Activated CD4-positive, alpha-beta T cell treated with anti-CD3 and anti-CD28 coated beads, Interleukin-2, amount 50 U/mL, for 4 hours (primary cell): ENCODE measurements at places on chromosomes 7 and 10.

DNA sequence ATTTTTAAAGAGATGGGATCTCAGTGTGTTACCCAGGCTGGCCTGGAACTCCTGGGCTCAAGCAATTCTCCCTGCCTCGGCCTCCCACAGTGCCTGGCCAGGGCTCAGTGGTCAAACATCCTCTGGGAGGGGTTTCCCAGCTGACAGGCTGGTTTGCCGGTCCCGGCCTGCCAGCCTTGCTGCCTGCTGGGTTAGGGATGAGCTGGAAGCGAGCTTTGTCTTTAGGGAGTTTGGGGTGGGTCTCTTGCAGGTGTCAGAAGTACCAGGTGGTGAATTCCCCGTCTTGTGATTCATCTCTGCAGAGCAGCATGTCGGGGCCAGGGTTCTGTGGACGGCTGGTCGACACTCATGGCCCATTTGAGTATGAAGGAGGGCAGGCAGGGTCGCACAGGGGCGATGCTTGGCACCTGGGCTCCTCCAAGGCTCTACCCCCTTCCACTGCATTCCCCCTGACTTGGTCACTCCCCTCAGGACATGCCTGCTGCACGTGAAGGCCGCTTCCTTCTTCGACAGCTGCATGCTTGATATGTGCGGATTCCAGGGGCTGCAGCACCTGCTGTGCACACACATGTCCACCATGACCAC lies 30.3 kb downstream of the ZAN start:
- DNase-seq = no peak

DNA sequence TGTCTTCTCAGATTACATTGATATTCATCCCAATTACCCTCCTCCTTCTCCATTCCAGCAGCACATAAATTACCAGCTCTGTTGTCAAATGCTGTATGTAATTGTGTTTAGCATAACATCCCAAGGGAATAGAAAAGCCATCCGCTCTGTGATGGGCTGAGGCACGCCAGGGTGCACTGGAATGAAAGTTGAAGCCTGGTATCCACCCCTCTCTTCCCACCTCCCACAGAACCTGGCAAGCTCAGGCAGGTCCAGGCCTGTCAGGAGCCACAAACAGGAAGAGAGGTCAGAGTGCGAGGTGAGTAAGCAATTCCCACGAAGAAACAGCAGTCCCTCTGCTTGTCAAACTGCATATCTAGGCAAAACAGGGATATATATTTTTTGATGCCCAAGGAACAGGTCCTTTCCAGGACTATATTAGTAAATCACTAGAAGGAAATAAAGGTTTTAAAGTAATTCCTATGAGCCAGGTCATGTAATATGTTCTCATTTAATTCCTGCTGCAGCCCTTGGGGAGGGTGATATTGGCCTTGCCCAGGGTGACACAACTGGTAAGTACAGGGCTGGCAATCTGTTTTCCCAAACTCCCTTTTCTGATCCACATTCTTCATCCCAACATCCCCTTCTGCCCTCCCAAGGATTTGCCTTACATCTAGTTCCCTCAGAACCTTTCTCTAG lies 155.6 kb upstream of the GHITM start:
- no peak for DNase-seq

DNA sequence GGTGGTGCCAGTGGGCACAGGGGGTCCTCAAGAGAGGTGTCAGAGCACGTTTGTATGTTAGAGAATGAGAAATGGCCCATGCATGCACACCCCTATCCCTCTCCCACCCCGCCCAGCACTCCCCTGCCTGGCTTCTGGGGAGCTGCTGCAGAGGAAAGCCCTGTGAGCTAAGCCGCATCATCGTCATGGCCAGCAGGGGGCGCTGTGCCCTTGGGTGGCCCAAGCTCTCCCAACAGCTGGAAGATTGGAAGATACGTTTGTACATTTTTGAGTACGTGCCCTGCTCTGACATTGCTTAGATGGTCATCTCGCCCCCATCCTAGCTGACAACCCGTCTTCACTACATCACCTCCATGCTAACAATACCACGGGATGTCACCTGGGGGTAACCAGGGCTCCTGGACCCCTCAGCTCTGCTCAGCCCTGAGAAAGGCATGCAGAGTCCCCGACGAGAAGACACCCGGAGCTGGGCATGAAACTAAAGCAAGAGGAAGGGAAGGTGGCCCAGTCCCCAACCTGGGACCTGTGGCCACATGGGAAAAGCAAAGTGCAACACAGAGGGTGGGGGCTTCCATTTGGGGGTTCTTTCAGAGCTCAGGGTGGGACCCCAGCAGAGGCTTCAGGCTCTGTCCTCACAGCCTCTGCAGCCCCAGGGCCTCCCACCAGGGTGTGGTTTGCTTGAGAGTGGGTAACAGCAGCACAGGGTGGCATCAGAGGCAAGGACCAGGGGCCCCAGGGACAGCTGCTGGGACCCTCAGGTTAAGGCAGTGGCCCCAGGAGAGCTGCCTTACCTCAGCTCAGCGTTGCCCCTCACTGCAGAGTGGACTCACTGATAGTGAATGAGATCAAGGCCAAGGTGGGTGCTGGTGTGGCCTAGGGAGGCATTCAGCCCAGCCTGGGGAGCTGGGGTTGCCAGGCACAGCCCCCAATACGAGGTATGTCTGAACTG lies 136.6 kb downstream of the PTPN20 start:
- peak; percentile 76 for DNase-seq

GRCh38 chr7:1301054-1301881 lies 68.6 kb downstream of the UNCX start:
- DNase-seq = no peak

- DNase-seq = no peak
Measured at GRCh38 chr7:140841166-140841715, 83.5 kb downstream of the BRAF start.

- DNase-seq = no peak
Measured at GRCh38 chr10:110421512-110422138, 76.1 kb upstream of the DUSP5 start.

GRCh38 chr10:126480648-126481047 lies 92.4 kb upstream of the ADAM12 start:
- no peak for DNase-seq

- no peak for DNase-seq
Measured at GRCh38 chr10:116815641-116816415, 33.5 kb upstream of the ENO4 start.

GRCh38 chr10:118870467-118871243 lies 115.9 kb upstream of the CACUL1 start:
- DNase-seq = no peak

- DNase-seq = no peak
Measured at GRCh38 chr10:101053516-101053915, 8.3 kb upstream of the KAZALD1 start.

- no peak for DNase-seq
Measured at GRCh38 chr7:54841772-54842697, 83.0 kb upstream of the SEC61G start.

DNA sequence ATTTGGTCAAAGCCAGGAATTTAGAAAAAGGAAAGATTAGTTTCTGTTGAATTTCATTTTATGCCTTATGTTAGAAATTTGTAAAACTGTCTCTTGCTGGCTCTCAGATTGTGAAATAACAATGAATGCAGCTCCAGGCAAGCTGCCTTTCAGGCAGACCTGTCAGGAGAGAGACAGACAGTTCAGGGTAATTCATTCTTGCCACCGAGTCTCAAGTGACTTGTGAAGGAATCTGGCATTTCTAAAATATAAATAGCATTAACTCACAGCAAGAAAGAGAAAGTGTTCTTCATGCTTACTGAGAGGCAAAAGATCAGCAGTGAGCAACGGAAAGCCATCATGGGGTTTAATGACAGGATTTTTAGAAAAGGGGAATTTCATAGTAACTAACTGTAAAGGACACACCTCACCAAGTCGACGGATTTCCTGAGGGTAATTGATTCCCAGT lies 442.3 kb upstream of the AKR1E2 start:
- no peak for DNase-seq

DNA sequence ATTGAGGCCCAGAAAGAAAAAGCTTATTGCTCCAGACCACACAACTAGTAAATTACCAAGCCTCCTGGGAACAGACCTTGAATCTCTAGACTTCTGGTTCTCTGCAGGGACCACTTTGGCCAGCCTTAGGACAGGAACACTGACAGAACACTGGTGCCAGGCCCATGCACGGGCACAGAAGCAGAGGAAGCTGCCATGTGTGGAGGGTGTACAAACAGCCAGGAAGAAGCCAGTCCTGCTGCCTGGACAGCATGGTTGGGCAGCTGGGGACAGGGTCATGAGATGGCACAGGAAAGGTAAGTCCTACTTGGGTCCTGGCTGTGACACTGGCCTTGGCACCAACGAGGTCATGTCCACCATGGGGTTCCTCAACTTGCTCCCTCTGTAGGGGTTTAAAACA lies 19.2 kb downstream of the MMRN2 start:
- DNase-seq = no peak

- DNase-seq = no peak
Measured at GRCh38 chr7:54839575-54840213, 80.7 kb upstream of the SEC61G start.

DNA sequence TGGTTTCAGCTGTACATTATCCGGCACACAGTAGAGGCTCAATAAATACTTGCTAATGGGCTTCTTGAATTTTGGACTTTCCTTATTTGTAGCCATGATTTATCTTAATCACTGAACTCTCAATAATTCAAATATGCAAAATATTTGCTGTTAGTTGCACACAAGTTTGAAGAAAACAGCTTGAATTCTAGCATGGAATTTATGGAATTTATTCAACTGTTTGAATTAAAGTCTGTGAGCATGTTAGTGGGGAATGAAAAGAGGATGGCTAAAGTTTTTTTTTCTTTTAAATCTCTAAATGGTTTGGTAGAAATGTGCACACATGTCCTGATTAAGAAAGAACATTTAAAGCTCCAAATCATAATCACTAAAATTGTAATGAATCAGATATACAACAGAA lies 42.5 kb downstream of the SIRT1 start:
- DNase-seq = no peak

GRCh38 chr10:51377932-51378599 lies 303.8 kb downstream of the PRKG1 start:
- DNase-seq = no peak

DNA sequence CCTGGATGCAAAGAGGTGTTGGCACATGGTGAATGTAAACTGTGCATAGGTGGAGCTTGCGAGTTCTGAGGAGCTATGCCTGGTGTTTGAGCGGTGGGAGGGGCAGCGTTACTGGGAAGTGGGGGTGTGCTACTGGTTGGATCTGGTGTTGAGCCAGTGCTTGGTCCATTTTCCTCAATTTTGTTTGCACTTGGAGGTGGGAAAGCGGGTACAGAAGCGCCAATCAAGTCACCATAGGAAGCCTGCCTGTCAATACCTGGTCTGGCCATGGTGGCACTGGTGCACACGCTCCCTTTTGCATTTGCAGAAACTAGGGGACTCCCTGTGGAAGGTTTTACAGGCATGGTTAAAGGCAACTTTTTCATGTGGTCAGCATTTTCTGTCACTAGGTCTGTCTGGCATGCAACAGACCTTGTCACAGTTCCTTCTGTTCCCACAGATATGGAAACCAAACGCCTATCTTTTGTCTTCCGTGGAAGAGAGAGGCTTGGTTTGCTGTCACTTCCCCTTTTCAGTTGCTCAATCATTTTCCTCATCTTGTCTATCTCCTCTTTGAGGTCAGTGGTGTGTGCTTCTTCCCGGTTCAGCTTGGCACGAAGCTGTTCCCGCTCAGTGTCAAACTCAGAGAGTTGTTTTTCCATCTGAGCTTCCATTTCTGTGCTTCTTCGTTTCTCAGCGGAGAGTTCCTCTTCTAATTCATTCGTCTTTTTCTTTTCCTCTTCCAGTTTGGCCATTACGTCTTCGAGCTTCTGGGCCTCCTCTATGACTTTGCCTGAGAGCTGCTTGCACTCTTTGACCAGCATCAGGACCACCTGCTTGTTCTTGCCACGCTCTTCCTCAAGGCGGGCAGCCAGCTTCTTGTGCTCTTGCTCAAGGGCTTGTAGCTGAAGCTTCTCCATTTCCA lies 81.1 kb downstream of the CTTNBP2 start:
- DNase-seq = no peak

DNA sequence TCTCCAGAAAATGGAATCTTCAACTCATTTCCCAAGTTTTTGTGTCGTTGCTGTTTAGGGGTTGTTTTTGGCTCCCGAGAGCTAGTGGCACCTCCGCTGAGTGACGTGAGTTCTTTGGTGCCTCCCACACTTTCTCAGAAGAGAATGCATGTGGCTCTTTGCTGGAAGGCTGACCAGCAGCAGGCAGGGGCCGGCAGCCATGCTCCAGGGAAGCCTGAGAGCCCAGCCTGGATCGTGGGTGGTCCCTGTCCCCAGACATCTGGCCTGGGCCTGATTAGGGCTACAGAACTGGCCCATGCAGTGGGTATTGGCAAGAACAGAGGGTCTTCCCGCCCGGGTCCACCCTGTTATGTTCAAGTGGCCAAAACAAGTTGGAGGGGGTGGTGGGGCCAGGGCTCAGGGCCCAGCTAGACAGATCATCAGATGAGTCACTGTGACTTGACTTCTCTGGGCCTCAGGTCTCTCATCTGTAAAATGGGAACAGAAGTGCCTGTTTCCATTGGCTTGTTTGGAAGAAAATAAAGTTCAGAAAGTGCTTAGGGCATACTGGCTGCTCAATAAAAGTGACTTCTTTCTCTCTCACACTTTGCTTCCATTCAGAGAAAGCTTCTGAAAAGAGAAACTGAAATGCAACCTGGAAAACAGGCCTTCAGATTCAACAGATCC lies 83.1 kb downstream of the STRA8 start:
- DNase-seq = no peak

DNA sequence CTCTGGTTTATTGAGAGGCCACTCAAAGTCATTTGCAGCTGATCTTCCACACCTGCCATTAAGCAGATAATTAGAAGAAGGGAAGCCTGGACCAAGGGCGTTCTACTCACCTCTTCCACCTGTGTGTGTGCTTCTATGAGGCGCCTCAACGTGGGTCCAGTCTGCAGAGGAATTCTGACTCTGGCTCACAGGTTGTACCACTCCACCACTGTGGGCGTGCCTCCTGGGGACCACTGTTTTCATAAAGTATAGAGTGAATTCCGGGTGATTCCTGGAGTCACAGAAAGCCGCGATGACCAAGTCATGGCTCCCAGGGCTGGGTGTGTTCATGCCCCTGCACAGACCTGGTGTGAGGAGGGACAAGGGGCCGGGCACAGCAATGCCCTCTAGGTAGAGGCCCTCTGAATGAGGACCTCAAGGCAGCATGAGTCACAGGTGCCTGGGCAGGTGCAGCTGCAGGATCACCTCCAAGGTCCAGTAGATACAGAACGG lies 408.3 kb upstream of the MGMT start:
- no peak for DNase-seq

DNA sequence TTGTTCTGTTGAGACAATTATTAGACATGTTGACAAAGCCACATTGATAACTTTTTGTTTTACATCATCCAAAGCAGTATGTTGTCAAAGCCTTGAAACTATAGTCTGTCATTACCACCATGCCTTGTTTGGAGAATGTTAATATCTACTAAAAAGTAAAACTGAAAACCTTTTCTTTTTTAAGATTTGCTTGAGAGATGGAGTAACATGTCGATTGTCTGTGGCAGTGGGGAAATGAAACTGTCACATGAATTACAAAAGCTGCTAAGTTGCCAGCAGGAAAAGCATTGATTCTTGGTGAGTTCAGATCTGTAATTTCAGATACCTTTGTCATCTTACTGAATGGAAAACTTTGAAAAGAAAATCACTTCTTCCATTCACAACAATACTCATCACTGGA lies 69.1 kb downstream of the TFPI2 start:
- no peak for DNase-seq

- peak; percentile 7 for DNase-seq
Measured at GRCh38 chr10:103916876-103917275, 1.1 kb downstream of the STN1 start.

GRCh38 chr7:2175514-2175913 lies 57.2 kb downstream of the MAD1L1 start:
- no peak for DNase-seq

GRCh38 chr10:11825796-11826414 lies 2.7 kb downstream of the PROSER2 start:
- DNase-seq = no peak

GRCh38 chr10:103504181-103504783 lies 10.8 kb downstream of the NEURL1 start:
- peak; percentile 19 for DNase-seq
